Cerebellar nuclear complex (tissue), 1 donor: ENCODE measurements at places on chromosomes 12 and 14.

DNA sequence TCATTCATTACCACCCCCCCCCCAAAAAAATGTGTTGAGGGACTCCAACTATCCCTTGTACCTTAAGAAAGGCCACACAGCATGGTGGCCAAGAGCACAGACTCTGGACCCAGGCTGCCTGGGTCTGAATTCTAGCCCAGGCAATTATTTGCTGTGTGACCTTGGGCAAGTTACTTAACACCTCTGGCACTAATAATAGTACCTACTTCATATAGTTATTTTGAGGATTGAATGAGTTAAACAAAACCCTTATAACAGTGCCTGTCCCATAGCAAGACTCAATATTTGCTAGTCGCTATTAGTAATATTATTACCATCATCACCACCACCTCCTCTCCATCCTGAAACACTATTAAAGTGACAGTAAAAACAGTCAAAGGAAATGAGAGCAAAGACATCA, 37.2 kb downstream of the NT5DC3 start:
- no peak for DNase-seq

GRCh38 chr12:111121840-111122239, 201.5 kb upstream of the MYL2 start:
- no peak for DNase-seq

- DNase-seq, result no peak
Measured at GRCh38 chr12:94640134-94640928, 10.0 kb downstream of the TMCC3 start.

DNA sequence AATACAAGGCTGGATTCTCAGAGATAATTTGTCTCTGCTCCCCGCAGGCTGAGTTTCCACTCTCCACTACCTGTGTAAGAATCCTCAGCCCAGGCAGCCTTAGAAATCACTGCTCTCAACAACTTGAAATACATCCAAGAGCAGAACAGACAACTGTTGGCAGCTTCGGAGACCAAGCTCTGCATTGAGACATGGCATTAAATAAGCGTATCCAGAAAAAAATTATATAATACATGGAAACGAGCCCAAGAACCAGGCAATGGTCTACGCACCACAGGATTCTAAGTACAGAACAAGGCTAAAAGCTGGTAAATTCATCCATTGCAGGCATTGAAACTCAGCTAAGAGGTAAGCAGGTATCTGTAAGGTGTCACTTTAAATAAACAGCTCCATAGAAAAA, 165.5 kb upstream of the DIO3 start:
- no peak for DNase-seq

- no peak for DNase-seq
Measured at GRCh38 chr14:20668969-20669368, 15.4 kb upstream of the RNASE4 start.

DNA sequence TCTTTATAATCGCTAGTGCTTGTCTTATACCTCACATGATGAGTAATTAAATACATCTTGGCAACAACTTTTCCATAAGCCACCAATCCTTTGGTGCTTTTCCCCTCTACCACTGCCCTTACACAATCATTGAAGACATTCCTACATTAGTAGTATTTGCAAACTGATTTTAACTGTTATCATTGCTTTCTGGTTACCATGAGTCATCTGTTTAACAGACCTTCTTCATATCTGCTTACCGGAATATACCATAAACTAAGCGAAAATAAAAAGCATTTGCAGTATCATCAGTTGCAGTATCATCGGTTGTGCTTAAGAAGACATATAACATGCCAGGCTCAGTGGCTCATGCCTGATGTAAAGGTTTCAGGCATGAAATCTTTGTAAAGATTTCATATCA, 54.8 kb upstream of the PLEKHA5 start:
- no peak for DNase-seq

GRCh38 chr12:94980577-94980976, 22.9 kb downstream of the NDUFA12 start:
- no peak for DNase-seq

GRCh38 chr14:32075672-32076277, 1.3 kb upstream of the ARHGAP5 start:
- DNase-seq, result no peak

DNA sequence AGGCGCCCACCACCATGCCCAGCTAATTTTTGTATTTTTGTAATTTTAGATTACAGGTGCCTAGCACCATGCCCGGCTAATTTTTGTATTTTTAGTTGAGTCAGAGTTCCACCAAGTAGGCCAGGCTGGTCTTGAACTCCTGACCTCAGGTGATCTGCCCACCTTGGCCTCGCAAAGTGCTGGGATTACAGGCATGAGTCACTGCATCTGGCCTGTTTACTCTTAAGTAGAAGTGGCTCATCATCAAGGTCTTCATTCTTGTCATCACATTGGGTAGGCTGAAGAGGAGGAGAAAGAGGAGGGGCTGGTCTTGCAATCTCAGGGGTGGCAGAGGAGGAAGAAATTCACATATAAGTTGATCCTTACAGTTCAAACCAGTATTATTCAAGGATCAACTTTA, 152.4 kb upstream of the ATP2B1 start:
- no peak for DNase-seq

DNA sequence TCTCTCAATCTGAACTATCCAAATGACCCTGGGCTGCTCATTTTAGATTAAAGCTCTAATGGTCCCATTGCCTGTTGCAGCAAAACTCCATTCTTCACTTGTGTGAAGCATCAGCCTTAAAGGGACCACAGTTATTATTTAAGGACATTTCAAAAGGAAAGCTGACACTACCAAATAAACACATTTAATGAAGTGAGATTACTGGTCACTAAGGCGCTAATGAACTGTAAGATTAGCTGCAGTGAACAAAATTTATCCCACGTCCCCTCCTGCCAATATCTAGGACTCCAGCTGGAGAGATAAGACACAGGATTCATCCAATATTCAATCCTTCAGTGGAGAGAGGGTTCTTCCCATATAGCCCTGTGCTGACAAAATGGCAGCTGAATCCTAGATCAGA, 1029.2 kb upstream of the SEL1L start:
- no peak for DNase-seq

DNA sequence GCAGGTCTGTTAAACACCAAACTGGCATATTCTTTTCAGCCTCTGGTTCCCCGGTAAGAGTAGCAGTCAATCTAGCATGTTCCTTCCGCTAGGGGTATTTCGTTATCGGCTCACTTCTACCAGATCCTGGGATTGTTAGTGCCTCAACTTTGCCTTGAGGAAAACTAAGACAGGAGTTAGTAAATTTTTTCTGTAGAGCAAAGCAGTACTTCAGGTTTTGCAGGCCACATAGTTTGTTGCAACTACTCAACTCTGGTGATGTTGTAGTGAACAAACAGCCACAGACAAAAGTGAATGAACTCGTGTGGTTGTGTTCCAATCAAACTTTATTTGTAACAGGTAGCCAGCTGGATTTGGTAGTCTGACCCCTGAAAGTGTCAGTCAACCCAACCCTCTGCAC, 6.3 kb upstream of the CDH24 start:
- DNase-seq, result no peak

- DNase-seq, result no peak
Measured at GRCh38 chr12:101018540-101018939, 191.5 kb downstream of the SLC5A8 start.

GRCh38 chr14:27573018-27573417, 975.2 kb upstream of the NOVA1 start:
- no peak for DNase-seq

GRCh38 chr14:79443602-79444001, 767.7 kb downstream of the DIO2 start:
- no peak for DNase-seq

GRCh38 chr12:106138357-106138632, 459 bp downstream of the NUAK1 start:
- DNase-seq, result no peak

GRCh38 chr14:100762901-100763300, 36.2 kb downstream of the DLK1 start:
- DNase-seq, result no peak

DNA sequence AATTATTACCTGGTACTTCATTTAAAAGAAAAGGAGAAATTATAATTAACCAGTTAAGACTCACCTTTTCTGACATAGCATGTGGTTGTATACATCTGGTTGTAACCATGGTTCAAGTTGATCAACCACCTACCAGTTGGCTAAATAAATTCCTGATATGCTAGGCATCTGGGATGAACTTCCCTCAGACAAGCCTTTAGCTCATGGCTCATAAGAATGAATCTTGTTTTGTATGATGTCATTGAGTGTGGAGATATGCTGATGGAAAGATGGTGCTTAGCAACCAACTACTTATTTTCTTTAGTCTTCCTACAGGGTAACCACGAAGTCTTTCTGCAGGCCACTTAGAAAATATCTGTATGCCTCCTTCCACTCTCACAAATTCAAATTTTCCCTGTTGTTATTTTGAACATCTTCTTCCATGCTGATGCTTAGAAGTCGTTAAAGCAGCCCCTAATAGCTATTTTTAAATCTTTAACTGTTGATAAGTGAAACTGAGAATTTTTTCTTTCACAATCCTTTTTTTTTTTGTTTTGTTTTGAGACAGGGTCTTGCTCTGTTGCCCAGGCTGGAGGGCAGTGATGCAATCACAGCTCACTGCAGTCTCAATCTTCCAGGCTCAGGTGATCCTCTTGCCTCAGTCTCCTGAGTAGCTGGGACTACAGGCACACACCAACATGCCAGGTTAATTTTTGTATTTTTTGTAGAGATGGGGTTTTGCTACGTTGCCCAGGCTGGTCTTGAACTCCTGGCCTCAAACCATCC, 51.9 kb upstream of the PTHLH start:
- no peak for DNase-seq

DNA sequence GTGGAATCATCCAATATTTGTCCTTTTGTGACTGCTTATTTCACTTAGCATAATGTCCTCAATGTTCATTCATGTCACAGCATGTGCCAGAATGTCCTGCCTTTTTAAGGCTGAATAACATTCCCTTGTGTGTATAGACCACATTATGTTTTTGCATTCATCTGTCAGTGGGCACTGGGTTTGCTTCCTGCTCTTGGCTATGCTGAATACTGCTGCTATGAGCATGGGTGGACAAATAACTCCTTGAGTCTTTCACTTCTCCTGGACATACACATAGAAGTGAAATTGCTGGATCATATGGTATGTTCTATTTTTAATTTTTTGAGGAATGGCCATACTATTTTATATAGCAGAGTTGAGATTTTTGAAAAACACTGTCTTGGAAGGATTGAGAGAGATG, 46.9 kb downstream of the GPR68 start:
- no peak for DNase-seq

DNA sequence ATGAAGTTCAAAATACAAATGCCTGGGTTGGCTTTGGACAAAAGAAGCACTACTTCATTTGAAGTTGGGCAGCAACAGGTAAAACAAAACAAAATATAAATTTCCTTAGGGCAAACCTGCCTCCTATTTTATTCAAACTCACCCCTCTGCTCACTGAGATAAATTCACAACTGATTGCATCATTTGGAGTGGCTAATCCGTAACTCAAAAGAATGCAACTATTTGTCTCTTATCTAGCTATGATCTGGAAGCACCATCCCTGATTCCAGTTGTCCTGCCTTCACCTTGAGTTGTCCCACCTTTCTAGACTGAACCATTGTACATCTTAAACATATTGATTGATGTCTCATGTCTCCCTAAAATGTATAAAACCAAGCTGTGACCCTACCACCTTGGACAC, 145.0 kb downstream of the CCER1 start:
- no peak for DNase-seq

- DNase-seq, result no peak
Measured at GRCh38 chr14:72023128-72024042, 91.2 kb downstream of the RGS6 start.

GRCh38 chr12:68189821-68190242, 30.3 kb upstream of the IFNG start:
- no peak for DNase-seq

DNA sequence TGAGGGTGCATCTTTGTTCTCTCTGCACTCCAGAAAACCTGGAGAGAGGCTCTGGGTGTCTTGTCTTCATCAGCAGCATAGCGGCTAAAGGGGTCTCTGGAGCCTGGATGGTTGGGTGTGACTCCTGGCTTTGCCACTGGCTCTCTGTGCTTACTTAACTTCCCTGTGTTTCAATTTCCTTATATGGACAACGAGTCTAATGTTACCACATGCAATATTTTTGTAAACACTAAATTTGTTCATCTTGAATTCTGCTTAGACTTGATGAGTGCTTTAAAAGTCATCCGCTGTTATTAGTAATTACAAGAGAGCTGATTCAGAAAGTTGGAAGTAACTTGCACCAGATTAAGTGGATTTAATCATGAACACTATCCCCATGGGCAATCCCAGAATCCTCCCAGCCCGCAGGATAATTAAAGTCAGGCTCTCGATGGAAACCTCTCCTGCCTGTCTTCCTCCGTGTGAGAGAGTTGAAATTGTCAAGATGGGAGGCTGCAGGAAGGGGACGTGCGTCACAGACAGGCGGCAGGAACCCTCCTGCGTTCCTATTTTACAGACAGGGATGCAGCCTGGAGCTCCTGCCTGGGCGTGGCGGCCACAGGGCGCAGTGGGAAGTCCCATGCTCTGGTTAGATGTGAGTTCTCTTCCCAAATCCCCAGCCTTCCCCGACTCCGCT, 201.2 kb downstream of the TTC8 start:
- no peak for DNase-seq

DNA sequence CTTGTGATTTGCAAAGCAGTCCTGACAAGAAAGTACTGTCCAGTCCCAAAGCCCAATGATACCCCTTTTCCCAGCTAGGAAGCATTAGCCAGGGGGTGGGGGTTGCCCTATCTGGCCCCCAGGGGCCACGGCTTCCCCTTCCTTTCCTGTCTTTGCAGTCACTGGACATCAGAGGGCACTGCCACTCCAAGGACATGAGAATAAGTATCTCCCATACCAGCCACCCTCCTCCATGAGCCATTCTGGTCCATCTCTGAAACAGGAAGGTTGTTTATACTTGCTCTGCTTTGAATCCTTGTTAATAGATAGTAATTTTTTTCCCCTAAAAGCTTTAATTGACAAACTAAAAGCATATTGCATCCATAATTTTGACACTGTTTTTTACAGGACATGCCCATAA, 29.7 kb downstream of the RBM19 start:
- no peak for DNase-seq

- no peak for DNase-seq
Measured at GRCh38 chr14:31292937-31293616, 85.5 kb upstream of the HECTD1 start.

DNA sequence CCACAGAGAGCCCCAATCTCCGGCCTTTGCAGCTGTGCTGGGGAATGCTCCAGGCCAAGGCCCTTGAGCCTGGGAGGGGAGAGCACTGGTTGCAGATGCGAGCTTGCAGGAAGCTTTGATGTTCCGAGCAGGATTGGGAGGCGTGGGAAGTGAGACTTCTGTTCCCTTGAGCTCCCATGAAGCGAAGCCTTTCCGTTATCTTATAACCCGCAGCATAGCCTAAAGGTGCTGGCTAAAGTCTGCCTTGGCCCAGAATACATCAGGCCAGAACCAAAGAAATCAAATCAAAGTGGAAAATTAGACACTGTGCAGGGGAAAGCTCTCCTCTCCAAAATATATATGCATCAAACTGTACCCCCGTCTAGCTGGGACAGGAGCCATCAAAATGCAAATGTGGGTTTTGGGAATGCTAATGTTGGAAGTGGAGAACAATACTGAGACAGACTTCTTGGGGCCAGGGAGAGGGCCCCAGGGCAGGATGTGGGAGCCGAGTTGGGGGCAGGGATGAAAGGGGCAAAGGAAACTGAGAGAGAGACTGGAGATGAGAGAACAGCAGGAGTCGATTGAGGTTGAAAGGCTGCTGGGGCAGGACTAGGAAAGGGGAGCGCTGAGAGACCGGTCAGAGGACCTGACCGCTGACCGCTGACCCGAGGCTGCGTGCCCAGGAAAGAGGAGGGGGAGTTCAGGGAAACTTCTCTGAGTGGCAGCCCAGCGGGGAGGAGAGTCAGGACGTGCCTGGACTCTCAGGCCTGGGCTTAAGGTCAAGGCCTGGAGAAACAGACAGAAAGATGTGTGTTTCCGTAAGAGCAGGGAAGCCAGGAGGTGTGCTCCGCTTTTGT, 152.2 kb upstream of the PARP11 start:
- DNase-seq, result no peak
